Suppressor macrophage (primary cell): ENCODE measurements at places on chromosomes 5 and 9.

DNA sequence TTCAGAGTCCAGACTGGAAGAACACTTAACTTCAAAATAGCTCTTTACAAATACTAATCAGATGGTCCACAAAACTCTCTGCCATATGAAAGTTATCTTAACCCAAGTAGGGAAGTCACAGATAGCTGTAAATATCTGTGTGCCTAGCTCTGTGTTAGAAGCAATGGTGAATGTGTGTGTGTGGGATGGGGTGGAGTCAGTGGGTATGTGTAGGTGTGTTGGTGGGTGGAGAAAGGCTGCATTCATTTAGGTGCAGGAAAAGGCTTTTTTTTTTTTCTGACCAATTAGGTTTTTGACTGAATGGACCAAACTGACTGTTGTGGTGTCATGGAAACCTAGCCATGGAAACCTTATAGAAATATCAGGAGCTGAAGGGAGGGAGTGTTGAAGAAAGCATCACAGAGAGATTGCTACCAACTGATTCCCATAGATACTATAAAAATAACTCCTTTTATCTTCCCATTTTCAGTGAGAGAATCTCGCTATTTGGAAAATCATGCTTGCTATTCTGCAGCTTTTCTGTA, 156.2 kb upstream of the NR3C1 start:
- DNase-seq, result no peak

DNA sequence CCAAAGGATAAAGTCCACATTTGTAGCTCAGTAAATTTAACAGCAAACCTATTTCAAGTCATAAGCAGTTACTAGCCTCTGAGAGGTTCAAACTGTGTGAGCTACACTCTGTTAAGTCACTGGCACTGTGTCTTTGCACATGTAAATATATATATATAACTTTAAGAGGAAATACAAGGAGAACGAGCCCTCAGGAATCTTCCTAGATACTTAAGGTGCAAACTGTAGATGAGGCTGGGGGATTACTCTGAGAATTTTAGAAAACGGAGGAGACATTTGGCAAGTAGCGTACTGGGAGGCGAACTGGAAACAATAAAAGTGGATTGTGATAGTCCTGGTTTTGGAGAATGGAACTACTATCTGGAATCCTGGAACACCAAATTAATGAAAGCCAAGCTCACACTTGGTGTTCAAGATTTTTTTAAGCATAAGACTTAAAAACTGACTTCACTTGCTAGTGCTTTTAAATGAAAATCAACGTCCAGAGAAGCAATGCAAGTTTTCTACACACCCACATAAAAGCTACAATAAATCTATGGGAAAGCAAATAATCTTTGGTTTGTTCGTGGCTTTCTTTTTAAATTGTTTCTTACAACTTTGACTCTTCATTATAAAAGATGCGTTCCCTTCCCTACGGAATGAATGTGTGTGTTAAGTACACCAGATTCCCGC, 1057.0 kb upstream of the DMAC1 start:
- no peak for DNase-seq

- no peak for DNase-seq
These were observed 335.4 kb downstream of the MSX2 start for GRCh38 chr5:175059687-175060211.

GRCh38 chr5:95777441-95777840, 45.1 kb downstream of the GLRX start:
- no peak for DNase-seq

GRCh38 chr5:130963798-130964197, 201.3 kb downstream of the HINT1 start:
- DNase-seq, result no peak

GRCh38 chr5:137234973-137235943, 263.9 kb downstream of the SPOCK1 start:
- DNase-seq, result no peak

DNA sequence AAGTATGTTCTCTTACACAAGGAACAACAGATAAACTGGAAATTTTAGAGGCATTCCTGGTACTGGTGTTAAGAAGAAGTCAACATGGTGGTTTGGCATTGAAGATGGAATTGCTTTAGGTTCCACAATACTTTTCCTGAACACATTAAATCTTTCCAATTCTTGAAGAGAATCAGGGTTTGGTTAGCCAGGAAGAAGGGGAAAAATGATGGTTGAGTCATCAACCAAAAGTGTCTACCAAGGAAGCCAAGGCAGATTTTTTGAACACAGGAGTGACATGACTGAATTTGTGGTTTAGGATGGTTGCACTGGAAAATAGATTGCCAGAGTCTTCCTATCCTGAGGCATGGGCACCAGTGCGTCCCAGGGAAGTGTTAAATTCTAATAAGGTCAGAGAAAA, 433.4 kb downstream of the TMEM38B start:
- DNase-seq, result no peak

DNA sequence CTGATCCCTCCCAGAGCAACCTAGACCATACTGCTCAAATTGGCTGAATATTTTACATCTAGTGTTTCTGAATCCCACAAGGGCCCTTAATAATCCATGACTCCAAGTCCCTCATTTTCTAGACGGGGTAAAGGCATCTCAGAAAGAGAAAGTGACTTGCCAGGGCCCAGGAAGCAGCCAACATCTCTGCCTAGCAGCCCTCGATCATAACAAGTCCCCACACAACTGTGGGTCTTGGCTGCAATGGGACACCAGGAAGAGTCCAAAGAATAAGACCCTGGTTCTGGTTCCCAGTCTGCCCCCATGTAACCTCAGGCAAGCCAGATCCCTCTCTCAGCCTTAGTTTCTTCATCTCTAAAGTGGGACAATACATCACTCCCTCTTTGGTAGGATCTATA, 6.3 kb downstream of the ANXA6 start:
- no peak for DNase-seq

DNA sequence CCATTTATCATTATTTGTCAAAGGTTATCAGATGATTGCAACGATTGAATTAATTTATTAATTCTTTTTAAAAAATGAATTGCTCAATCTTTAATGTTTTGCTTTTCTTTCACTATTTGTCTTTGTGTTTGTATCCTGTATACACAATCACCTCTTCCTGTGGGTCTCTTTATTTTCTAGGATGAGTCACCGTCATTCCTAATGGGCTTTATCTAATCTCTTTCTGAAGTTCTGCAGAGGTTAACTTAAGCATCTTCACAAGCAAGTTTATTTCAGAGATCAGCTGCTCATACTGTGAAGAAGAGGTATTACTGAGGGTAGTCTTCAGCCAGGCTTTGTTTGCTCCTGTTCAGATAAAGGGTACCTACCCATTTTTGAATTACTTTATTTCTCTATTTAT, 323.9 kb downstream of the NNT start:
- DNase-seq, result no peak

GRCh38 chr5:160272264-160272663, 40.1 kb downstream of the CCNJL start:
- DNase-seq, result no peak

DNA sequence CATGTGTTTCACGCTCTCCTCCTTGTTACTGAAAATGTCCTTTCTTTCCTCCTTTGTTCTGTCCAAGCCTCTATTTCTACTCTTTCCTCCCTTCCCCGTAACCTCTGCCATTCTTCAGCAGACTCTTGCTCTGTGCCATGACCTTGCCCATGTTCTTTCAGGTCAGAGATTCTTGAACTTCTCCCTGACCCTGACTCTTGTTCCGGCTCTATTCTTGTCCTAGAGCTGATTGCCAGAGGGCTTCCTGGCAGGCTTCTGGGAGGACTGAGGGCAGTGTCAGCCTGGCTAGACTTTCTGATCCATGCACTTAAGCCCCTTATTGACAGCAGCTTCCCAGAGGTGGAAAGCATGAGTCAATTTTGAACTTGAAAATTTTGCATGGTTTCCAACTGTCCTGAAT, 174.2 kb downstream of the TMEM161B start:
- DNase-seq, result no peak

DNA sequence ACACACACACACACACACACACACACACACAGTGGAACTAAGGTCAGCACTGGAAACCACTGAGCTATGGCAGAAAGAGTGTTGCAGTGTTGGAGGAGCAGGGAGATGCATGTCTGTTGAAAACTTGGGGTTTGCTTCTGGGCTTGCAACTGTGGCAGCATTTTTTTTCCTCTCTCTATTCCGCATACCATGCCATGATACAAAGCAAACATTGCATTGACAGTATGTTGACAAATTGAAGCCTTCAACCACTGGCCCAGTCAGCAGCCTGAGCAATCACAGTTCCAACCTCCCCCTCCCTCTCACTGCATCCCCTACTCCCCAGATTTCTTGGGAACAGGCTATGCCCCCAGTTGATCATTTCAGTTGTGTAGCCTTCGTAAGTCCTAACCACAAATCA, 478.1 kb upstream of the WWC1 start:
- DNase-seq, result no peak

DNA sequence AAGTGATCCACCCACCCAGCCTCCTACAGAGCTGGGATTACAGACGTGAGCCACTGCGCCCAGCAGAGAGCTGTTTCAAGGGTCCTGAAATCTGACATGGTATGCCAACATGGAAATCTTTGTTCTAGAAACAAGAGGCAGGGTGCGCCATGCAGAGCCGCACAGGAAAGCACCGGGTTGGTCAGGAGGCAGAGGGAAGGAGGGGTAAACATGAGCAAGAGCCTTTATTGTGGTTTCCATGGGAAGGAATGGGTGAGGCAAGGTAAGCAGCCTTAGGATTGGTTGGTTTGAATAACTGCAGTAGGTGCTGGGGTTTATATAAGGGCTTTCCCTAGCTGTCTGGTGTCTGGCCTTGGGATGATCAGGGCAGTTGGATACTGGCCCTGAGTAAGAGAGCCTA, 5.5 kb upstream of the EXOSC2 start:
- no peak for DNase-seq

GRCh38 chr9:136052991-136053756, 41.9 kb downstream of the NACC2 start:
- DNase-seq, result no peak

DNA sequence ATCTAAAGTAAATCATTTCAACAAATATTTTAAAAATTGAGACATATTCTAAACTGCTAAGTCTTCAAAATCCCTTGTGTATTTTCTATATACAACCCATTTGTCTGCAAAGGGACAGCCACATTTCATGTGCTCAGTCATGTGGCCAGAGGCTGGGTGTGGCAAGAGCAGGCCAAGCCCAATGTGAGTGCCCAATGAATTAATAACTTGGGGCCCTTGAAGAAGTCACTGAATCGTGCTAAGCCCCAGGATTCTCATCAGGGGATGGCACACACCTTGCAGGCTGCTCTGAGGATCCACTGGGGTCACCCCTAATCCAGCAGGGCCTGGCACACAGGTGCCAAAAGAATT, 78.2 kb upstream of the SMIM23 start:
- DNase-seq, result no peak

GRCh38 chr9:125973547-125973946, 226.4 kb downstream of the PBX3 start:
- DNase-seq, result no peak

- DNase-seq, result no peak
These were observed 12.8 kb upstream of the PDZD2 start for GRCh38 chr5:31626156-31626555.

GRCh38 chr5:22541037-22541436, 312.1 kb downstream of the CDH12 start:
- DNase-seq, result no peak

DNA sequence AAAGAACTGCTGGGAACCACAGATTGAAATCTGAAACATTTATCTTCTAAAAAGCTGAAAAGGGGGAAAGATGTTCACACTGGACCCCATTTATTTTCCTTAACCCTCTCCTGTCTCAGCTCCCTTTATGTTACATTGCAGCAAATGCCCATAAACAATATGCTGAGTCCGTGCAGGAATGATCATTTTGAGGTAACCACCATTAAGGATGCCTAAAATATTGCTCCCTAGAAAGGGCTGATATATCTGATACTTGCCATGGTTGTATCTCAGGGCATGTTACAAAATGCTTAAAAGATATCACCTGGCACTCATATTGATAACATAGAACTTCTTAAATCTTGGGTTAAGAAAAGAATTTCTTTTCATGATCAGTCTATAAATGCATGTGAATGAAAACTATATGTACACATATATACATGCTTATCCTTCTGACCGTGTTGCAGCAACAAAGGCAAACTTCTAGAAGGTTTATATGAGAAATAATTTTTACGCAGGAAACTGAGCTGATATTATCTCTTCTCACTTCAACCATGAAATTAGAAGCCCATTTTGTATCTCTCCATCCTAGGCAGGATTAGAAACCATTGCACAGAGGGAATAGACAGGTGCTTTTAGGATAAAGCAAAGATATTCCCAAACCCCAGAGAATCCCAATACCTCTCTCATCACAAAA, 362.7 kb upstream of the SLC30A5 start:
- DNase-seq, result no peak

GRCh38 chr5:864492-865167, 13.8 kb upstream of the ZDHHC11 start:
- DNase-seq, result no peak

DNA sequence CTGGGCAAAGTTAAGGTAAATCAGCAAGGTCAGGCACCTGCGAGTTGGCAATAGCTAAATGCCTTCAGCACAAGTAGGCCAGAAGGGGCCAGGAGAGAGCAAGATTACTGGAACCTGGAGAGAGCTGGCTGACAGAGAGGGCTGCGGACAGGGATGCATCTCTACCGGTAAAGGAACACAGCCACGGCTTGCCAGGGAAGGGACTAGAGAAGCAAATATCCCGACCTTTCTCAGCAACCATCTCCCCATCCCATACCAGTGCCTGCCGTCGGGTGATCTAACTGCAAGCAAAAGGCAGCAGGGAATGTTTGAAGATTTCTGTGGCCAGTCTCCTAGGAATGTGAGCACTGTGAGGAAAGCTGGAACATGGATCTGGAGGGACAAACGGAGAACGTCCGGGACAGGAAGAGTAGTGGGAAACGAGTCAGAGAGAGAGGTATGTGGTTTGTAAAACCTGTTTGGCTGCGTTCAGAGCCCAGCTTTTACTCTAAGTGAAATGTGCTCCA, 15.9 kb upstream of the ABLIM3 start:
- no peak for DNase-seq

DNA sequence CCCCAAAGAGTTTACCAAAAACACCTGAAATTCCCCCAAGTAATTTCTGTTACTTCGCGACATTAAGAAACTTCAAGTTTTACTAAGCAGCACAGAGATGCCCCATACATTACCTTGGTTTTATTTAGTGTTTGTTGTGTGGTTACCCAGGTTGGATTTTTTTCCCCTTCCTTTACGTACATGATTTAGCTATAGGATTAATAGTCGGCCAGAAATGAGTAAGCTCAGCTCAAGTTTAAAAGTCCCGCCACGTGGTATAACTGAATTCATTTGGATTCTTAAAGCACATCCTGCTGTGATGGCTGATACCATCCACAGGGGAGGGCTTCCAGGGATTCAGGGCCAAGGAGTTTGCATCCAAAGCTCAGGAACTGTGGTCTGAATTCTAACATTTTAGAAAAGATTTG, 75.9 kb downstream of the DAP start:
- DNase-seq, result no peak
